HL-60 (cell line): ENCODE measurements at places on chromosomes 12 and 14.

GRCh38 chr12:12072064-12072760, 1.5 kb downstream of the BCL2L14 start:
- peak; percentile 23 for DNase-seq

DNA sequence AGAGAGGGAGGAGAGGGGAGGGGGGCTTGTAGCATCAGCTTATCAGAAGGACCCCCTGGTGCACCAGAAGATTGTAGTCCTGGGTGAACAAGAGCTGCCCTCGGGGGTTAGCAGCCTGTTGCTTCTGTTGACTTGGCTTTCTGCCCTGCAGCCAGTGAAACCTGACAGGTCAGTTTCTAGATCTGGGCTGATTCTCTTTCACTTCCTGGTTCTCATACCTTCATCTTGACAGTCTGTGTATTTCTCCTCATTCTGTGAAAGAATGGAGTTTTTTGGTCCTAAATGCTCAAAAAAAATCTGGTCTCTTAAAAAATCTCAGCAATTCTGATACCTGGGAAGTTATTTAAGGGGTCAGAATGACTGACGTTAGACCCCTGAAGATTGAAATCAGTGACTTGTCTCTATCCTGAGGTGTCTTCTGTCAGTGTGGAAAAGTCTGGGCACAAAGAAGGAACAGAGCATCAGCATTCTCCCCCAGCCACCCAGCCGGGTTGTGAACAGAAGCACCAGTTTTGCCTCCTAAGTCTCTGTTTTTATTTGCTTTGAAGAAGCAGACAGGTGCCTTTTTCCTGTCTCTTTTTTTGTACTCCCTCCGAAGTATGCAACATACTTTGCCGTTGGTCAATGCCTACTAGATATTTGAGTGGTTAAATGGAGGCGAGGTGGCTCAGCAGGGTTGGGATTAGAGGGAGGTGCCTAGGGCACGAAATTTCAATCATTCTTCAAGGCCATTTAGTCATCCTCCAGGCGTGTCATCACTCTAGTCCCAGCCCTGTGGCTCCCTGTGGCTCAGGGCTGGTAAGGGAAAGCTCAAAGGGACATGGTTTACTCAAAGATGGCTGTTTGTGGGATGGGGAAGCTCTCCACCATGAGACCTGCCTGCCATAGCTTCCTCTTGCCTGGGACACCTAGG, 24.0 kb downstream of the TTC9 start:
- no peak for DNase-seq

DNA sequence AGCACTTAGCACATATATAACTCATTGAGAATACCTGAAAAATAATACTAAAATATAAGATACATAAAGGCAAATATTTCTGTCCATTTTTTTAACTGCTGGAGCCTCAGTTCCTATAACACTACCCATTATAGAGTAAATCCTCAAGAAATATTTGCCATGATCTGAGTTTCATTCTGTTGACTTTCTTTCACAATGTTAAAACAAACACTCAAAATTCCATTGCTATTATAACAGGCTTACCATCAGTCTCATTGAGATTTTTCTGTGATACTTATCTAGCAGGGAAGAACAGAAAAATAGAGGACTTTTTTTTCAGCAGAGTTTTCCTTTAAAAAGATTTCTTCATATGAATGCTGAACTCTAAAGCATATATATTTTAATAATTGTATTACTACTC, 24.5 kb downstream of the LMO3 start:
- DNase-seq = no peak

- no peak for DNase-seq
These were observed 50.1 kb upstream of the RERGL start for GRCh38 chr12:18139989-18140596.

- no peak for DNase-seq
These were observed 392.9 kb downstream of the NUAK1 start for GRCh38 chr12:105745811-105746210.

DNA sequence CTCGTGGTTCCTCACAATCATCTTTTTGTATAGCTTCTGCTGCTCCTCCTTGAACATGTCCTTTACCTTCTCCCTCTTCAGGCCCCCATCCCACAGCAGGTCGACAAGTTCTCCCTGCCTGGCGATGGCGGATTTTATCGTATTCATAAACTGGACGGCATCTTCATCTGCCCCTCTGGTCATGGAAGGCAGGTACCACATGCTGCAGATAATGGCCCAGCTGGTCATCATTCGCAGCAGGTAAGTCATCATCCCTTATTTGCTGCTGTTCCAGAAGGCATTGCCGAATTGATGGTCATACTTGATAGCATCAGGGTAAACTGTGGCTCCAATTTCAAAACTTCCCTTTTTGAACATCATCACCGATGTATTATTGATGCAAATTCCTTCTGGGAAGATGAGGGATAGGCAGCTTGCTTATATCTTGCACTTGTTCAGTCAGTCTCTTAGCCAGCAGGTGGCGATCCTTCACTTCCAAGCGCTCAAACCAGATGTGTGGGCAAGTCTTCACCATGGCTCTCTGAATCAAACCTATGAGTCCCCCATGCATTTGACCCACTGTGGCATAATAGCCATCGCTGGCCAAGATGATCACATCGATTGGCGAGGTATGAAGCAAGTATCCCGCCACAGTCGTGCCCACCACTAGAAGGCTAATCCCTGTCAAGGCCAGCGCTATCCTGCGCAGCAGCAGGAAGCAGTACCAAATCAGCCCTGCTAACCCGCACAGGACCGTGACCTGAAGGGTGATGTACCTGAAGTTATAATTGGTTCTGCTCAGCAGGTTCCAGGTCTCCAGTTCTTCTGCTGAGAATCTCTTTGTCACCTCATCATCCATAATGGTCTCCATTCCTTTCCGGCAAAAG, 381.5 kb upstream of the STXBP6 start:
- DNase-seq = peak; percentile 26

DNA sequence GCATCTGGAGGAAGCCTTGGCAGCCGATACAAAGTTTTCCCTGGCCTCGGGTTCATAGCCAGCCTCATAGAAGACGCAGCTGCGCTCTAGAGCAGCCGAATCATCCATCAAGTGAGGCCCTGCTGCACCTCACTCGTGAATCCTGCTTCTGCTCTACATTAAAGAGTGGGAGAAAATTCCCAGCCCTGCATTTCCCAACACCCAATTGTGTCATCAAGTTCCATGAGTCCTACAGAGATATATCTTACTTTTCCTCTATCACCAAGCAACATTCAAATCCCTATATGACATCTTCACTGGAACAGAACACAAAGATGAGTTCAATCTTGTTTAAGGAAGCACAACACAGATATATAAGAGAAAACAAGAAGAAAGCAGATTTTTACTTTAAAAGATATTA, 139.3 kb downstream of the TTC7B start:
- DNase-seq = no peak

DNA sequence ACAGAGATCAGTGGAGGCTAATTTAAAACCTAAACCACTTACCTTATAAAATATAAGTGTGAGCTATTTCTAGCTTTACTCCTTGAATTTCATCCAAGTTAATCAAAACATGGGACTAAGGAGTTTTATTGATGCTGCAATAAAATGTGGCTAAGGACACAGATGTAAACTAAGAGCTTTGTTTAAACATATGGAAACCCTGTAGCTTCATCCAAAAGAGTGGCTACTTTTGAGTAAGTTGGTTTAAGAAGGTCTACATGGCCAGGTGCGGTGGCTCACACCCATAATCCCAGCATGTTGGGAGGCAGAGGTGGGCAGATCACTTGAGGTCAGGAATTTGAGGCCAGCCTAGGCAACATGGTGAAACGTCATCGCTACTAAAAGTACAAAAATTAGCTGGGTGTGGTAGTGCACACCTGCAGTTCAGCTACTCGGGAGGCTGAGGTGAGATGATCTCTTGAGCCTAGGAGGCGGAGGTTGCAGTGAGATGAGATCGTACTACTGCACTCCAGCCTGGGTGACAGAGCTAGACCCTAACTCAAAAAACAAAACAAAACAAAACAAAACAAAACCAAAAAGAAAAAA, 40.4 kb downstream of the TCHP start:
- no peak for DNase-seq

GRCh38 chr12:79766705-79767464, 76.1 kb upstream of the PAWR start:
- DNase-seq = no peak

DNA sequence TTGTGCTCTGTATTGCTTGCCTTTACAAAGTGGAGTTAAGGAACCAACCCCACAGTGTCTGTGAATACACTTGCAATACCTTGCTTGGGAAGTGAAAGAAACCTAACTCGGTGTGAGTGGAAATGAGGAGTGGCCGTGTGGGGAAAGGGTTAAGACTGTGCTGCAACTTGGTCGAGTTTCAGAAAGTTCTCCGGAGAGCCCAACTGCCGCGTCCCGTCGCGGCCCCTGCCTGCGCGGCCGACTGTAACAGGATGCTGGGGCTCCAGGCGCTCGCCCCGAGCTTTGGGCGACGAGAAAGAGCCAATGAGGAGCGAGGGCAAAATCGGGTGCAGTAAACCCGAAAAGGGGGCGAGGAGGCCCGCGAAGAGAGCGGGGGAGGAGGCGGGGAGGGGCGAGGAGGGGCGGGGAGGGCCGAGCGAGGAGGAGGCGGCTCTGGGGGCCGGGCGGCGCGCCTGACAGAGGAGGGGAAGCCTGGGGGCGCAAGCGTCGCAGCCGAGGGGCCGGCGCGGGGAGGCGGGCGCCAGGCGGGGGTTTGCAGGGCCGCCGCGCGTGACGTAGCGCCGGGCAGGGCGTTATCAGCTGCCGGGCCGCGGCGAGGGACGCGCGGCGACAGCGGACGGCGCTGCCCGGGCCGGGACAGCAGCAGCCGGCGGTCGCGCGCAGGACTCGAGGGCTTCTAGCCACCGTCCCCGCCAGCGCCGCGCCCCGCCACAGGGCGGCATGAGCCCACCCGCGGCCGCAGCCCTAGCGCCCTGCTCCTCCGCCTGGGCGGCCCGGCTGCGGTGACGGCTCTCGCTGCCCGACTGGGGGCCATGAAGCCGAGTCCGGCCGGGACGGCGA, at the start of gene DACT1:
Gene DACT1 (plus strand): TSS at position 572 of the 840 bp plus-strand sequence. CDS start 241 bp downstream, at position 813.
- no peak for DNase-seq

GRCh38 chr12:57762463-57762862, 4.4 kb downstream of the CYP27B1 start:
- no peak for DNase-seq

- no peak for DNase-seq
These were observed 15.1 kb downstream of the RNF41 start for GRCh38 chr12:56206452-56207166.

DNA sequence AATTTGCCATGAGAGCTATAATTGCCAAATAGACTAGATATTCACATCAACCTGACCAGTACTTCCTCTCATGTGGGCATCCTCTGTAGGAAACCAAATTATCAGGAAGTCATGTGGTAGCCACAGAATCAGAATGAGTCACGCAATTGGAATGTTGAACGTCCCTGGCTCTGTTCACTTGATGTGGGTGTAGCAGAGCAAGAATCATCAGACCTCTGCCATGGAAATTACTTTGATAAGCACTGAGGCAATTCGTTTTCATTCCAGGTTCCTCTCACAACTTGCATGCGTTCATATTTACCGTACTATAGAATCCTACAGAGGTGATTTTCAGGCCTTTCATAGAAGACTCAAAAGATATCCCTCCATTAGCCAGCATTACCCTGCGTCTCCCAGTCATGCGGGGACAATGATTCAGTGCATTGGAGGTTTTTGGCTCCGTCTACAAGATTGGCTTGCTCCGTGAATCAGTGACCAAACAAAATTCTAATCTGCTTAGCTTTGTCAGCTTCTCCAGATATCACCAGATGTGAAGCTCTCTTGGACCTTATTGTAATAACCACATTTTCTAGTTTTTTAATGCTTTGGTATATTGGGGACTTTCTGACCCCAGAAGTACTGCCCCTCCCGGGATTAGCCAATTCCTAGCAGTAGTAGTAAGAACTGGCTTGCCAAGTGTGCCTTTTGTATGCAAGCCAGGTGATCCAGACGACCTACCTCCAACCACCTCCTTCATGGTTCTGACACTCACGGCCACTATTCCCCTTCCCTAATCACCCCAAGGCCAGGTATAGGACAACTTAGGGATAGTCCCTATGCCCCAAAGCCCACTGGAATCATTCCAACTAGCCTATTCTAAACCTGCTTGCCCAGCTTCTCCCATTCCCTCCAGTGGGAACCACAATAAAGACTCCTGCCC, 133.4 kb downstream of the KICS2 start:
- DNase-seq = peak; percentile 82

DNA sequence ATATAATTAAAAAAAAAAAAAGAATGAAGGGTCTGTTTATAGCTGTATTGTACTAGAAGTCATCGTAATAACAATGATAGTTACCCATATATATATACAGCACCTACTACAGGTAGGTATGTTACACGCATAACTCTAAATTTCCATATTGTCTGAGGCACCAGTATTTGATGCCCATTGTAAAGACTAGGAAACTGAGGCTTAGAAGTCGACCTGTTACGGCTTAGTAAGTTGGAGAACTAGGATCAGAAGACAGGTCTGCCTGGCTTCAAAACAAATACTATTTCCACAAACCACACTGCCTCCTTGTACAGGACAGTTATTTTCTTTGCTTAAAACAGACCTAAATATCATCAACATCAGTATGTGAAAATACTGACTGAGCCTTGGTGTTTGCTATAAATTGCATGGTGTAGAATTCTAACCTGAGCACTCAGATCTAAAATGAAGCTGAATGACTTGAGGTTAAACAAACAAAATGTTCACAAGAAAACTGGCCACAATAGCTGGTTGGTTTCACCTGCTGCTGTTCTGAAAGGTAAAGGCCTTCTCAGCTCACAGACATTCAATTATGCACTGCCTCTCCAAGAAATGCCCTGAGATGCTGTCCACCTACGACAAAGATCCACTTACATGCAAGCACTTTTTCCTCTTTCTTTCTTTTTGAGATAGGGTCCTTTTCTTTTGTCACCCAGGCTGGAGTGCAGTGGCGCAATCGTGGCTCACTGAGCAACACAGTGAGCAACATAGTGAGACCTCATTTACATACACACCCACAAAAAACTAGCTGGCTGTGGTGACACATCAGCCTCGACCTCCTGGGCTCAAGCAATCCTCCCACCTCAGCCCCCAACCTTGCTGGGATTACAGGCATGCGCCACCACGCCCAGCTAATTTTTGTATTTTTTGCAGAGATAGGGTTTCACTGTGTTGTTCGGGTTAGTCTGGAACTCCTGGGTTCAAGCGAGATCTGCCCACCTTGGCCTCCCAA, 35.7 kb downstream of the SSH1 start:
- DNase-seq = no peak

GRCh38 chr14:99612738-99613330, 8.8 kb upstream of the CCDC85C start:
- no peak for DNase-seq
